Stimulated activated CD4-positive, alpha-beta T cell treated with anti-CD3 and anti-CD28 coated beads, Interleukin-15, amount 100 ng/mL, for 1 hour (primary cell): ENCODE measurements at places on chromosomes 1 and 21.

GRCh38 chr21:29368906-29369305 is 70.2 kb downstream of the BACH1 start:
- DNase-seq, result no peak

DNA sequence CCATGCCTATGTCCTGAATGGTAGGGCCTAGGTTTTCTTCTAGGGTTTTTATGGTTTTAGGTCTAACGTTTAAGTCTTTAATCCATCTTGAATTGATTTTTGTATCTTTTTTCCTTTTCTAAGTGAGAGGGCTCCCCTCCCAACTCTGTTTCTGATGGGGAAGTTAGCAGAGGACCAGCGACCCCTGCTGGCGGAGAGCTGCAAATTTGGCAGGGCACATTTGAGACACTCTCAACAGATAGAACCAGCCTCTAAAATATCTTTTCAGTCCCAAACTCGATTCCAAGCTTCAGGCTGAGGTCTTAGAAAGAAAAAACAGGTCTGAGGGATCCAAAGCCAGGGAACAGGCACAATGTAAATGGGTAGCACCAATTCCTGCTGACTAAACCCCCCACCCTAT is 32.5 kb downstream of the LRRC3 start:
- no peak for DNase-seq

GRCh38 chr21:44892536-44893277 is 19.2 kb upstream of the PTTG1IP start:
- DNase-seq, result peak; percentile 73

DNA sequence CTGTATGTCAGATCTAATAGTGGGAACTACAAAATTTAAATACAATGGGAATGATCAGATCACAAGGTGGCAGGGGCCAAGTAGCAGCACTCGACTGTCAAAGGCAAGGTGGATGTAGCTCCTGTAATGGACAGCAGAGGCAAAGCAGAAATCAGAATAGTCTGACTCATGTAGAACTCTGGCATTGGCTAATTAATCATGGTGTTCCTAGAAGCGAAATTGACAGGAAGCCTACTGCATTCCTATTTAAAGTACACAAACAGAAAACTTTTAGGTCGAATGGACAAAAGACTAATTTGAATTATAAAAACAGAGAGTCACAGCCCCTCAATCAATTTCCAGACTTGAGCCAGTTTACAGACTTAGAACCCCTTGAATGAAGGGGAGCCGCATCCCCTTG is 17.4 kb upstream of the IL12RB2 start:
- no peak for DNase-seq

DNA sequence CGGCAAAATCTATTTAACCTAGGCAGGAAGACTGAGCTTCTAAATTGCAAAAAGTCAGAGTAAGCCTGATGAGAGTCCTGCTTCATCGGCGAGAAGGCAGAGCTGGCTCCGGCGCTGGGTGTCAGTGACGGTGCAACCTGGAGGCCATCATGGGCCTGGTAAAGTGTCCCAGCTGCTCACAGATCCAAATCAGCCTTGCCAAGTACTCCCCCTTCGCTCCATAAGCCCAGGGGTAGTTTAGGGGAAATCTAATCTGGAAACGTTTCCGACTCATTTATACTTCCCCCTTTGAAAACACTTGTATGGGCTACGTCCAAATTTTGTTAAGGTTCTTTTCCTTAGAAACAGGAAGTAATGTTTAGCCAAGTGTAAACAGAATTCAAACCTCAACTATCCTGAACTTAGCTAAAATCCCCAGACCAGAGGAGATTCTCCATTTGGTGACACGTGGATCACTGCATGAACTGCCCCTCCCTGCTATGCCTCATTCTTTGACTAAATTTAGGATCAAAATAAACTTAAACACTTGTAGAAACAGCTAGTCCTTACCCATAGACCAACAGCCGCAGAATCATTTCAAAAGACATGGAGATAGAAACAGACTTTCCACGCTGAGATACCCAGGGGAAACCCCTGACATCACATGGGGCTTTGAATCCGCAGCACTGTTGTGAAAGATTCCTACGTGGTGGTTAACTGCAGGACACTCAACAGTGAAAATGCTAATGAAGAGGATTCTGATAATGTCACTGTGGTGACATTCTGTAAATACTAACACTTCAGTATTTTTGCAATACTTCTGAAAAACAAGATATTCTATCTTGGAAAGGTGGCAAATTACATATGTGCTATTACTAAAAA is 172.7 kb downstream of the TGFBR3 start:
- DNase-seq, result no peak

GRCh38 chr21:35259457-35259856 is 210.4 kb upstream of the RUNX1 start:
- DNase-seq, result no peak

DNA sequence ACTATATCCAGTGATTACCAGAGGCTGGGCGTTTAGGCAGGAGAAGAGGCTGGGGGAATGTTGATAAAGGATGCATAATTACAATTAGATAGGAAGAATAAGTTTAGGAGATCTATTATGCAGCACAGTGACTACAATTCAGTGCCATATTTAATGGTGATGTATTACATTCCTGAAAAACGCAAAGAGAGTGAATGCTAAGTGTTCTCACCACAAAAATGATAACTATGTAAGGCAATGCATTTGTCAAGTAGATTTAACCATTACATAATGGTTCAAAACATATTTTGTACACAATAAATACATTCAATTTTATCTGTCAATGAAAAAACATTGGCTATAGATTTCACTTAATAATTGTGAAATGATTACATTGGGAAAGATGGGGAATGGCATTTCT is 548.9 kb downstream of the NUF2 start:
- DNase-seq, result no peak

GRCh38 chr1:109163551-109163950 is 49.6 kb downstream of the ELAPOR1 start:
- DNase-seq, result no peak

DNA sequence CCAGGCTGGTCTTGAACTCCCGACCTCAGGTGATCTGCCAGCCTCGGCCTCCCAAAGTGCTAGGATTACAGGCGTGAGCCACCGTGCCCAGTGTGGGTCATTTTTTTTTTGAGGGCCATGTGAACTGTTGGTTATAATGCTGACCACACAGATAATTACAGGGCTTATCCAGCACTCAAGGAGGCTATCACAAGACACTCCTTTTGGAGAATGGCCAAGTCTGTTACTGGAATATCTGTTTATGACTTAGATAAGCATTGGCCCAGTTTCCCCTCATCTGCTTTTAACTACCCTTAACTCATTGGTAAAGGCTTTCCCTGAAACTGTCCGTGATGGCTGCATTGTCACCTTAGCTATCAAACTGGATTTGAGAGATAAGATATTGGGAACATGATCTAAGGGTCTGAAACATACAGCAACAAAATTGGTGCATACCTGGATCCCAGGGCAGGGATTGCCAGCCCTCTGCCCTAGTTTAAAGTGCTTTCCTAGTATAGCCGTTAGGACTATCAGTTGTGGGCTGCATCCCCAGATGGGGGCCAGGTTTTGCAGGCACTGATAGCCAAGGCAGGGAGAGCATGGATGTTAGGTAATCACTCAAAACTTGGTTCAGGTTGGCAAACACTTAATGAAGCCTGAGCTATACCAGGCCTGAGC is 15.6 kb downstream of the SZT2 start:
- no peak for DNase-seq

DNA sequence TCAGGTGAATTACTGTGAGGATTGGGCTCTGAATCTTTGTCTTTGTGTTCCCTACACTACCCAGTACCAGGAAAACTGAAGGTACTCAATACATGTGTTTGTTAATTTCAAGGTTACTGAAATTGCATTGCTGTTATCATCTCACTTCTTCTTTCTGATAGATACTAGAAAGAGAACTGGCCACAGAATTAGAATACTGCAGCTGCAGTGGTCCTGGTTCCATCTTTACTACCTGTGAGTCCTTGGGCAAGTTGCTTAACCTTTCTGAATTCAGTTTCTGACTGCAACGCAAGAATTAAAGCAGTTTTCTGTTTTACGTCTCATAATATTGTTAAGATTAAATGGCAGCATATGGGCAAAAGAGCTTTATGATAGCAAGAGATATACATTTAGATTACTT is 263.5 kb downstream of the LMO4 start:
- DNase-seq, result no peak

GRCh38 chr1:110060662-110061060 is 9.8 kb downstream of the ALX3 start:
- no peak for DNase-seq

DNA sequence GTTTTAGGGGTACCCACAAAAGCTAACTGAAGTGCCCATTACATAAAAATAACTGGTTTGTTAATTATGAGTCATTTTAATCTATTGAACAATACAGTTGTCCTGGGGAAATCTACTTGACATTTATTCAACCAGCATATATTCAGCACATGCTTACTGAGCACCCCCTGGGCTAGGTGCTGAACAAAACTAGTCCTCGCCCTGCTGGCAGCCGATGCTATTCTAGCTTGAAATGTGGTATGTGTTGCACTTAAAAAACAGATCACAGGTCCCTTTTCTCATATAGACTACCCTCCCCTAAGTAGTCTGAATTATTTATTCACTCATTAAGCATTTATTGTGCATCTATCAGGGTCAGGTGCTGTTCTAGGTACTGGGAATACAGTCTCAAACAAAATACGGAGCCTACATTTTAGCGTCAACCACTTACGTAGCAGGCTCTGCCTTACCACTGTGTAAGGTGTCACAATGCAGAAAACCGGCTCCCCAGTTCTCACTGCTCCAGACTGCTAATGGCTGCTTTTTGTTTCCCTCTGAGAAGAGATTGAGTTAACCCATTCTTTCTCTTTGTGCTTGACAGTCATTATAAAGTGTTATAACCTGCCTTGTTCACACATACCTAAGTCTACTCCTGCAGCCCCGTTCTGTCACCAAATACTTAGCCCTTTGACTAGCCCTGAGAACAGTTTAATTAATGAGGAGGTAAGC is 57.1 kb downstream of the ADCY10 start:
- no peak for DNase-seq

GRCh38 chr1:153417136-153417888 is 992 bp downstream of the S100A7A start:
- no peak for DNase-seq

DNA sequence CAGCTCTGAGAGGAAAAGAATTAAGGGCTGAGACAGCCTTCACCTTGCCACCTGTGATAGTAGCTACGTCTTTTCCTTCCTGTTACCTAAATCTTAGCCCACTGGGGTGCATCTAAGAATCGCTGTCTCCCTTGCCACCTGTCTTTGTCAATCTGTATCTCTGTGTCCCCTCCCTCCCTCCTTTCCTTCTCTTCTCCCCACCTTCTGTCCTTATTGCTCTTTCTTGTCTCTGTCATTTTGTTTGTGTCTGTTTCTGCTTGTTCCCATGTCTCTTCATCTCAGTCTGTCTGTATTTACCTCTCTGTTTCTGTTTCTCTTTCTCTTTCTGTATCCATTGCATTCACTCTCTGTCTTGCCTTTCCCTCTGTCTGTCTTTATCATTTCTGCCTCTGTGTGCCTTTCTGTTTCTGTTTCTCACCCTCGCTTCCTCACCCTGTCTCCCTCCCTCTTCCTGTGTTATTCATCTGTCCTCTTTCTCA is 30.2 kb downstream of the SLC22A15 start:
- no peak for DNase-seq

DNA sequence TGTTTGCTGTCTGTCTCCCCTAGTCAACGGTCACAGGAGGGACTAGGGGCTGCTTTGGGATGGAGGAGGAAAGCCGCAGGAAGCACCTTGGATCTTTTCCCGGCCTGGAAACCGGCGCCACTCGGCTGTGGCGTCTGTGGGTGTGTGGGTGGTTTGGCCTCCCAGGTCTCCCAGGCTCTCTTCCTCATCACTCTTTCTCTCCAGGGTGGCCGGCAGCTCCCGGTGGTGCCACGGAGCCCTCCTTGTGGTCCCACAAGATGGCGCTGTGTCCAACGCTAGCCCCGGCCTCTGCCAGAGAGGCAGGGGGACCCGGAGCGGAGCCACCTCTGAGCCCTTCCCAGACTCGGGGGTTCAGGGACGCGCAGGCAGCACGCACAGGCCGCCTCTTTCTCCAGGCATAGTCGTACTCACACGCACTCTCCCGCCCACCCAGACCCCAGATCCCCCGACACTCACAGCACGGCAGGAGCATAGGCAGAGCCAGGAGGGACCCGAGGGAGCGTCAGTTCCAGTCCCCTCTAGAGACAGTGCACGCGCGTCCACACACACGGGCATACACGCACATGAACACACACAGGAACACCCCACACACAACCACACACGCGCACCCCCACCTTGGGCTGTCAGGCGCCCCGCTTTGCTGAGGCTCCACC is 31.2 kb downstream of the CDCP2 start:
- peak; percentile 47 for DNase-seq

DNA sequence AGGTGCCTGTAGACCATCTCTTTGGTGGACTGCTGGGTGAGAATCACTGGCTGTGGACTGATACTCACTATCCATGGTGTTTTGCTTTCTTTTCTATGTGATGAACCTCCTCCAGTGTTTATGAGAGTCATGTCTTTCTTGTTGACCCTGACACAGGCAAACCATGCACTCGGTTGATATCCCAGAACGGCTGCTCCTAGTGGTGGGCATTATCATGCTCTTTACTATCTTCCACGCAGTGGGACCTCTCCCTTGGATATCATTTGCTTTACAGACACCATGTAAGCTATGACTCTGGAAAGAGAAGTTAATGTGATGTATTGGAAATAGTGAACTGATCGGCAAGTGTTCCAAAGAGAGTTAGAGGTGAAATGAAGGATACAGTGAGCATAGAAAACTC is 1455.6 kb downstream of the BRINP3 start:
- DNase-seq, result no peak

GRCh38 chr1:50783286-50783685 is 176.8 kb downstream of the FAF1 start:
- no peak for DNase-seq

DNA sequence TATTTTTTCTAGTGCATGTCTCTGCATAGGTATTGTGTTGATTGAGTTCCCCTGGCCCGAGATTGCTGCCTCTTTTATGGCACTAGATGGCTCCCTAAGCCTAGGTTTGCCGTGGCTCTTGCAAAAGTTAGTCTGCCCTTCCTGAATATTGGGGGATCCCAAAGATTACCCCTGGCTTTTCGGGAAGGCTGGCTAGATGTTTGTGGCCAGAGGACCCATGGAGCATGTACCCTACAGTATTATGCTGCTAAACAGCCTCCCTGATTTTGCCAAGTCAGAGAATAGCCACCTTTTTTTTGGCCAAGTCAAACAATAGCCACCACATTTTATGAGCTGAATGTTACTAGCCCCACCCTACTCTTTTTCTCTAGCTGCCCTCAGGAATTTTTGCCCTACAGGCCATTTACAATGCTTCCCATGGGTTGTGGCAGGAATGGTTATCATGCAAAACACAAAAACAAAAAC is 343.2 kb downstream of the OLFM3 start:
- DNase-seq, result no peak

- DNase-seq, result no peak
These were observed 24.7 kb upstream of the IGSF5 start for GRCh38 chr21:39720126-39720778.

DNA sequence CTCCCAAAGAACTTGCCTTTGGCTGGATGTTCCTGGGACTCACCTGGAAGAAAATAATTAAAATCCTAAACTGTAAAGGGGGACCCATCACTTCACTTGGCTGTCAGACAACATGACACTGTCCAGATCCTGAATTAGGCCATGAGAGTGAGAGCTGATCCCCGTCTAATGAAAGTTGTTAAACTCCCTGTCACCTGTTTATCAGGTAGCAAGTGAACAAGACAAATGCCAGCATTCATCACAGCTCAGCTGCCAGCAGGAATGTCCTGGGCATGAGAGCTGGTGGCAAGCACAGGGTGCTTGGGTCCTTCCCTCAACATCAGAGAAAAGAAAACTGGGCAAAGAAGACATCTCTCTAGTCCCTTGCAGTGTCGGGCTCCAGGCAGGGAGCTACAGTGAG is 23.8 kb downstream of the PMVK start:
- no peak for DNase-seq

- no peak for DNase-seq
These were observed 30.4 kb downstream of the TMEM63A start for GRCh38 chr1:225851805-225852204.
